Astrocyte of the hippocampus (primary cell): ENCODE measurements at places on chromosomes 11 and 22.

DNA sequence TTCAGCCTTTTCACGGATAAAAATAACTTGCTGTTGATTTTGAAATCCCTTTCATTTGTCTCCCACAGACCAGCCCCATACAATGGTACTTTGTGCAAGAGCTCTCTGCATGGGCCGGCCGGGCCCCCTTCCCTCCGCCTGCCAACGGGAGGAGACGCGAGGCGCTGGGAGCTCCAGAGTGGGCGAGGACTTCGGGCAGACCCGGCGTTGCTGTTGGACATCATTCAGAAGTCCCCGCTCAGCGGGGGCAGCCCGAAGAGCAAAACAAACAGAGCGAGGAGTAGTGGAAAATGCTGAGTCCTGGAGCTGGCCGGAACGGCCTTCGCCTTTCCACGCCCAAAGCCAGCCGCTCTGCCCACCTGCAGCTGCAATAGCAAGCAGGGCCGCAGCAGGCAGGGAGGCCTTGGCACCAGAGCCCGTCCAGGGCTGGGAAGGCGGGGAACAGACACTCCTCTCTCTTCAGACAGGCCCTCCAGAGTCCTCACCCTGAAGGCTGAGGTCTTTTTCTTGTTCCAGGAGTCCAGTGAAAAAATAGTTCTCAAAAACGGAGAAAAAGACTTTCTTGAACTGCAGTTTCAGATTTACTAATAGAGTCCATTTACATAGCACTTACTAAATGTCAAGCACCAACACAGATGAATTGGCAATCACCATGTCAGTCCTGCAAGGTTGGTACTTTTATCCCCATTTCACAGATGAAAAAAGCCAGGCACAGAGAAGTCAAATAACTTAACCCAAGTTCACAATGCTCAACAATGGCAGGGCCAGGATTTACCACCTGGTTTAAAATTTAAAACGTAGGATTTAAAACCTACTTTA lies 135.5 kb downstream of the ETS1 start:
- DNase-seq = peak; percentile 92

DNA sequence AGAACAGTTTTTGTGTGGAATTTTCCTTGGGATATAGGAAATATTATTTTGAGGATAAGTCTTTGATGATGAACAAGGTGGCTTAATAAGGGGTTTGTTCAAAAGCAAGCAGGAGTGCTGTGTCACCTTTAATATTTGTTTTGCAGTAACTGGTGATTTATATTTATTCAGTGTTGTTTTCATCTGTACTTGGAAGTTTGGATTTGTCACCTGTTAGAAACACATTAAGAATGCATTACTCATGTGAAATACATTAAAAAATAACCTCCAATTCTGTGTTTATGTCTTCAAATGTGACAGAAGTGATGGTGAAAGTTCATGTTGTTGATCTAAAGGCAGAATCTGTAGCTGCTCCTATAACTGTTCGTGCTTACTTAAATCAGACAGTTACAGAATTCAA lies 70.5 kb downstream of the DKK3 start:
- no peak for DNase-seq

- DNase-seq = peak; percentile 81
Observed at GRCh38 chr11:62108017-62108750, 15.6 kb upstream of the INCENP start.

- DNase-seq = peak; percentile 56
Observed at GRCh38 chr11:131889760-131890581, 519.6 kb downstream of the NTM start.

GRCh38 chr11:85827748-85828639 lies 17.1 kb upstream of the SYTL2 start:
- peak; percentile 80 for DNase-seq

DNA sequence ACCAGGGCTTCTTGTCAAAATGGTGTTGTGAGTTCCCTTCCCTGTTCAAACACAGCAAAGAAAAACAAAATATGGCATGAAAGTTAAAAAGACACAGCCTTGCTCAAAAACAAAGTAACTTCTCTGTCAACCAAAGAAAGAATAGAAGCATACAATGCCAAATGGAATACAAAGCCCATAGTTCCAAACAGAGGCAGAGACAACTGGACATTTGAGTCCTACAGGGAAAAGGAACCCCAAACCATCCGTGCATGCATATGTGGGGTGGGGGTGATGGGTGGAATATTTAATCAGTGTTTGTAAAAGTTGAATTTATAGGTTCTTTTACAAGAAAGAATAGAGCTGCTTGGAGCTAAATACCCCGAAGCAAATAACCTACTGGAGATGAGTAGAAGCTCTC lies 218.7 kb downstream of the FAM76B start:
- no peak for DNase-seq

GRCh38 chr22:19577422-19577966 lies 53.3 kb upstream of the CLDN5 start:
- DNase-seq = no peak

GRCh38 chr11:69870766-69871165 lies 51.5 kb upstream of the FGF3 start:
- DNase-seq = no peak

DNA sequence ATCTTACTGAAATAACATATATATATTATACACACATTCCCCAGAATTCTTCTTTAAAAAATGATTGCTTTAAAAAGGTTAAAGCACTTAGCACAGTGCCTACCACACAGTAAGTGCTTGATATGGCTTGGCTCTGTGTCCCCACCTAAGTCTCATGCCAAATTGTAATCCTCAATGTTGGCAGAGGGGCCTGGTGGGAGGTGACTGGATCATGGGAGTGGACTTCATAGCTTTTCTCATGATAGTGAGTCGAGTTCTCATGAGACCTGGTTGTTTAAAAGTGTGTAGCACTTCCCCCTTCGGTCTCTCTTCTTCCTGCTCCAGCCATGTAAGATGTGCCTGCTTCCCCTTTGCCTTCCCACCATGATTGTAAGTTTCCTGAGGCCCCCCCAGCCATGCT lies 6.2 kb downstream of the CRYAB start:
- DNase-seq = no peak

- peak; percentile 61 for DNase-seq
Observed at GRCh38 chr11:132838627-132839026, 693.7 kb downstream of the OPCML start.

DNA sequence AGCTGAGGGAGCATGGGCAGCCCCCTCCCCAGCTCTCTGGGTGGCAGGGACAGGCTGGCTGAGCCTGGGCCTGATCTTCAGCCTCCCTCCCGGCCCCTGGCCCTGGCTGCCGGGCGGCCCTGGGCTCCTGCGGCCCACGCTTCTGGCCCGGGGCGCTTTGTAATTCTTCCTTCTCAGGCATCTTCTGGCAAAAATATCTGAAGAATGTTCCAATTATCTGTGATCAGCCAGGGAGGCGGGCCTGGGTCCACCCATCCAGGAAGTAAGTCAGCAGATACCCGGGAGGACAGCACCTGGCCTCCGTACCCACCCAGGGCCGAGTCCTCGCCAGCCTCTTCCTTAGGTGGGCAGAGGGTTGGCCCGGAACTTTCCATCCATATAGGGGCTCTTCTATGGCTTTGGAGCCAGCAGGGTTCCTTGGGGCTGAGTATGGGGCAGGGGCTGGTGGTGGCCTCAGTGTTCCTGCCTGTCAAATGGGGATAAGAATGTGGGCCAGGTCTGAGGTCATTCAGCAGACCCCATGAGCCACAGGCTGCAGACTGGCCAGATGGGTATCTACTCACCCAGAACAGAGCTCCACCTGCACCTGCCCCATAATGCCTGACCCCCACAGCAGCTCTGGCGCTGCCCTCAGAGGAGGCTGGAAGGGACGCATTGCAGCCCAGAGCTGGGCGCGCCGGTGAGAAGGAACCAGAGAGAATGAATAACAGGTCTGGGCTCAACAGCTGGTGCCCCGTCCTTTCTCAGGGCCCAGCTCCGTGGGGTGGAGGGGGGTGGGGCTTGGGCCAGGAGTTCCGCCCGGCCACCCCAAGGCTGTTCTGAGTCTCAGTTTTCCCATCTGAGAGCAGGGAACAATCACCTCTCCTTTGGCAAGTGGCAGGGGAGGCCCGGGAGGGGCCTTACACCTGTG lies 16.2 kb downstream of the WNT7B start:
- peak; percentile 50 for DNase-seq

DNA sequence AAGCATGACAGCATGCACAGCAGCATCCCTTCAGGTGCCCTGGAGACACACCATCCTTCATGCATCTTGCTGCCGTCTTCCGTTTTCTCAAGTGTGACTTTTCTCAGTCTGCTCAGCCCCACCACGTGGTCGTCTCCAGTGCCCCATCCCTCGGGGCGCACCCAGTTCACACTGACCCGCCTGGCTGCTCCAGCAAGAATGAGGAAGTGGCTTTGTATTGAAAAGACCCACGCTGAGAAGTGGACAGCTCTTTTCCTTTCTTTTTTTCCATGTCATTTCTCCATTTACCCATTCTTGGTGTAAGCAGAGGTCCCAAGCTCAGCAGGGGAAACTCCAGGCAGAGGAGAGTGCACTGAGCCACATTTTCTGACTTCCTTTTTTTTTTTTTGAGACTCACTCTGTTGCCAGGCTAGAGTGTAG lies 14.5 kb downstream of the SERPINH1 start:
- DNase-seq = peak; percentile 79

- peak; percentile 48 for DNase-seq
Observed at GRCh38 chr22:41305646-41306045, 4.3 kb downstream of the ZC3H7B start.

DNA sequence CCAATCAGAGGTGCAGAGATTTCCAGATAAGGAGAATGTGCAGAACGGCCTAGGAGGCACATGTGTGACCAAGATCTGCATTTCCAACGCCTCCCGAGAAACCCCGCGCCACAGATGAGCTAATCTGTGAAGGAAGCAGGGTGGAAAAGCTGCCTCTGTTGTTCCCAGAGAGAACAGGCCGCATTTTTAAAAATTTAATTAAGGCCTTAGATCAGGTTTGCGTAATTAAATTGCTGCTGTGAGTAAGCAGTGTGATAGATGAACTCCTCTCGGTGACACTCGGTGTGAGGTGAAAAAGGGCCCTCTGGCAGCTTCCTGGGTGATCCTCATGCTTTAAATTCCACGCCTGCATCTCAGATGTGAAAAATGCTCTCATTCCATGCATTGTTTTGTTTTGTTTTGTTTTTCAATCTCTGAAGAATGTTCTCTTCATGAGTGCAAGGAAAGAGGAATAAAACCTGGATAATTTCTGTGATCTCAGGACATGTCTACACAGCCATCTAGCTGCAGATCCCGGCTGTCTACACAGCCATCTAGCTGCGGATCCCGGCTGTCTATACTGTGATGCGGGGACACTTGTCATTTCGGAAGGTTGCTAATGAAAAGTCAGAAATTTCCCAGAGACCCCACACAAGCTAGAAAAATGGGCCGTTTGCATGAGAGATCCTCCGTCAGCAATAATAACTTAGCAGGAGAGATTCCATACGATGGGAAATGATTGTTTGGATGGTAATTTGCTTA lies 1398.9 kb downstream of the BRD1 start:
- DNase-seq = peak; percentile 79

DNA sequence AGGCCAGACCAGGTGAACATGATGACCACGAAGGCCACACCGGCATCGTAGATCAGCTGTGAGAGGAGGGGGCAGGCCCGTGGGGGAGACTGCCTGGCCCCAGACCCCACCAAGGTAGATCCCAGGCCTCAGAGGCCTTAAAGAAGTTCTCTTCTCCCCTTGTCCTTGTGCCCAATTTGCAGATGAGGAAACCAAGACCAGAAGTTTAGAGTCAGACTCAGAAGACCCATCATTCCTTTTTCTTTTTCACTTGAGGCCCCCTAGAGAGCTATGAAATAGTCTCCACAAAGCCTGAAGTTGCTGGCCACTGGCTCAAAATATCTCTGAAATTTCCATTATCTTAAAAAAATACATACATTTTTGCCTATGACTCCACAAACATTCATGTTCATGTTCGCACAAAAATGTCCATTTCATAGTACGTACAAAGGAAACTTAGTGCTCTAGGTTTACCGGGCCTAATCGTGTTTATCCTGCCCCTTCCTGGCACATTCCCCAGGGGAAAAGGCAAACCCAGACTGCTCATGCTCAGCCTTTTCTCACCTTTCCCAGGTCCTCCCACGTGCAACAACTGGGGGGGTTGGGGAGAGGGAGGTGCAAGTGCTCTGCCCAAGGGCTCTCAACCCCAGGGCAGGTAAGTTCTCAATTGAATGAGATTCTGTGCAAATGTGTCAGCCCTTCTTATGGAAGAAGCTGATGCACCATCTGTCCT lies 19.2 kb downstream of the SLC43A1 start:
- DNase-seq = no peak

DNA sequence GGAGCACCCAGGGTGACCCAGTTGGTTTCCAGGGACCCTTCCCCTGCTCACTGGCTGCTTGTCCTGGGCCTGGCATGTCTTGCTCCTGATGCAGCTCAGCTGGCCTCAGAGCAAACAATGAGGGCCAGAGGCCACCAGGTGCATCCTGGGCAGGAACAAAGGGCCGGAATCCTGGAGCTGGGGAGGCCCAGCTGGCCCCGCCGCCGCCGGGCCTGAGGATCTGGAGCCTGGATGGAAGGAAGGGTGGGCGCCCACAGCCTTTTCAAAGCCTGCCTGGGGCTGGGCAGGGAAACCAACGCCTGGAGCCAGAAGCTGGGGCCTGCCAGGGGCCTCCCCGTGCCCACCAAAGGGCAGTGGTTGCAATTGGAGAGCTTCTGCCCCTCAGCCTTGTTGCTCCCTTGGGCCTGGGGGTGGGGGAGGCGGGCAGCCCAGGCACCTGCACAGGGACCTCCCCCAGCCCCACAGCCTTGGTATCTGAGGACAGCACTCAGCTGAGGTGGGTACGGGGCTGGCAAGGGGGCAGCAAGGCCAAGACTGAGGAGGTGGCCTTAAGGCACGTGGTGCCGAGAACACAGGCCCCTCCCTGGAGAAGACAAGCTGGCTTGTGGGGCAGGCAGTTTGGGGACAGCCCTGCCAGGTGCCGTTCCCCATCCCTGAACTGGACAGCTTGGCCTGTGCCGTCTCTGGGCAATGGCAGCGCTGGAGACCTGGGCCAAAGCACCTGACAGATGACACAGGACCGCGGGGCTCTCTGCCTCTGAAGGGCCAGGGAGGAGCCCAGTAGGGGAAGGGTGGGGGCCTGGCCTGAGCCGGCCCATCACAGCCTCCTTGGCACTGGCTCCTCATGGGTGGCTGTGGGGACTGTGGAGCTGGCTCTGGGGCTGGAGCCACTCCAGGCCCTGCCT lies 7.1 kb upstream of the ADORA2A start:
- no peak for DNase-seq

DNA sequence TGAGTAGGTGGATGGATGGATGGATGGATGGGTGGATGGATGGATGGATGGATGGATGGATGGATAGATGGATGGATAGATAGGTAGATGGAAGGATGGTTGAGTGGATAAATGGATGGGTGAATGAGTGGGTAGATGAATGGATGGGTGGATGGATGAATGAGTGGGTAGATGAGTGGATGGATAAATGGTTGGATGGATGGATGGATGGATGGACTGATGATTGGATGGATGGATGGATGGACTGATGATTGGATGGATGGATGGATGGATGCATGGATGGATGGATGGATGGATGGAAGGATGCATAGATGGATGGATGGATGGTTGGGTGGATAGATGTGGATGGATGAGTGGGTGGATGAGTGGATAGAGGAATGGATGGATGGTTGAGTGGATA lies 13.2 kb upstream of the SYT8 start:
- no peak for DNase-seq
